AG08395 (cell line): ENCODE measurements at places on chromosomes 7 and 10.

- no peak for DNase-seq
Measured at GRCh38 chr10:12978891-12979290, 22.6 kb downstream of the CCDC3 start.

DNA sequence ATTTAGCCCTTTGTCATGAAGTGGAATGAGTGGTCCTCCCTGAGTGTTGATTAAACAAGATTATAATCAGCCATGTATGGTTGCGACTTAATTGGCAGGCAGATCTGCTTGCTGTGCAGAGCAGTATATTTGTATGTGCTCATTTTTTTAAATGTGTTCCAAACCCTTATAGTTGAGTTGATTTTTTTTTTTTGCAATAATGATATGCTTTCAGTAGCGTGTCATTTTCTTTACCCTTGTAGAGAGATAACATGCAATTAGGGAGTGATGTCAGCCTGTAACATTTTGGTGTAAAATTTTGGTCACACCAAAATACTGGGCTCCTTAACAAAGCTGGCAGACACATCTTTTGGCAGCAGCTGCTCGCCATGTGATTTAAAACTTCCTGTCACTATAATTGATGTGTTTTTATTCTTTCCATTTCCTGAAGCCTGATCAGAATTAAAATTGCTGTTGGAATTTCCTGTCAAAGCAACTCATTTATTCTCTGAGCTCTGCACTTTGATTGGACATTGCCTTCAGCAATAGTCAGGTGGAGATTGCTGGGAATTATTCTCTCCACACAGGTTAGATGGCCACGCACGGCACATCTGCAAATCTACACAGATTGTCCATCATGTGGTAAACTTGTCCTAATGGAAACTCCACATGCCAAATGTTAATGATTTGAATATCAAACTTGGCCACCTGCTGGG, 125.3 kb downstream of the DYNC1I1 start:
- DNase-seq: no peak

DNA sequence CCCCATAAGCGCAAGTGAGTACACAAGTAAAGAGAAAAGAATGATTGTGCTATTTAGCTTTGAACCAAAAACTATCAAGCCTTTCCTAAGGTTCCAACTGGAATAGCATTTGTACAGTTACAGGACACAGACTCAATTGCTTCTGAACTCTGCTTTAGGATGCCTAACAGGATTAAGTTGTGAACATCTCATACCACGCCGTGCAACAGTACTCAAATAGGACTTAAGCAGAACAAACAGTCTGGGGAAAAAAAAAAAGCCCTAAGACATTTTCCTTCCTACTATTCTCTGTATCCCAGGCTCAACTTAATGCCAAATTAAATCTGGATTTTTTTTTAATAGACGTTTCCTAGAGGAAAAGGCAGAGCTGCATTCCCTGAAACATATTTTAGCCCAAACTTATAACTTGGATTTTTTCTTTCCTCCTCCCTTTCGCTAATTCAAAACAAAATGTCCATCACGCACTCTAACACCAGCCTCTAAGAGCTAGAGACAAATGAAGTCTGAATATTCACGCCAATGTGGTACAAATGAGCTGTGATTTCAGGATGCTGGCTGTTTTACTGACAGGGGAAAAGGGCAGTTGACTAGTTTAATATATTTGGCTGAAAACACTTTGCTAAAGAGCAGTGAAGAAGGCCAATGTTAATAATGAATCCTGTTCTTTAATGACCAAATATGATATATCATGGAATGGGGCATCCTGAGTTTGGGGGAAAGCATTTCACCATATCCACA, 68.6 kb downstream of the CALD1 start:
- no peak for DNase-seq

- DNase-seq: no peak
Measured at GRCh38 chr7:47893721-47894365, 54.4 kb downstream of the PKD1L1 start.

GRCh38 chr7:21942955-21943354, 2.7 kb downstream of the CDCA7L start:
- DNase-seq: no peak

DNA sequence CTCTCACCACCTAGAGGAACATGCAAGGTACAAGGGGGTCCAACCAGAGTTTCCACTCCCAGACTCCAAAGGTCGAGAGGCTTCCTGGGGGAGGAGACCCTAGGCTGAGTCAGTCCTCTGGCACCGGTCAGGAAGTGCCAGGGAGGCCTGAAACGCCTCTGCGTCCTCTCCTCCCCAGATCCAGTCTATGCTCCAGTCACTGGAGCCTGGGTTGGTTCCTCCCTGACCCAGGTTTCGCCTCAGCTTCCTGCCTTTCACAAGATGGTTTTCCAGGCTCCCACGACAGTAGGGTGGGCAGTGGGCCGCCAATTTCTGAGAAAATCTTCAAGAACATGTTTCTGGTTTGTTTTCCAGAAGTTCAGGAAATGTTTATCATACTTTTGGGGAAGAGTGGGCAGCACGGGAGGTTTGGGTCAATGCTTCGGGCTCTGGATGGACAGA, 30.0 kb downstream of the DUSP5 start:
- no peak for DNase-seq

GRCh38 chr10:104664205-104664604, 23.1 kb downstream of the SORCS3 start:
- DNase-seq: no peak

DNA sequence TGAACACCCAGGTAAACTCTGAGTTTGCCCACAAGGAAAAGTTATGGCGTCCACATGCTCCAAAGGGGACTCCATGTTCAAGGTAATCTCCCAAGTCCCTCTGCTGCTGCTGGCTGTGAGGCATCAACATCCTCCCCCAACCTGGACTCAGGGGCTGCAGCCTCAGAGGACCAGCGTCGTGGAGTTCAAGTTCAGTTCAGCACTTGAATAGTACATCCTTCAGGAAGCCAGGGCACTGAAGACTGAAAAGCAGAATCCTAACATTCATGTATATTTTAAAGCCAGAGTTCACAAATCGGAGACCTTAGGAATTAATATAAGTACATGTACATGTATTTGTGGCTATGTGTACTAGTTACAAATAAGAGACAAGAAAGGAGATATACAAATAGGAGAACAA, 90.4 kb downstream of the PTPRE start:
- no peak for DNase-seq

GRCh38 chr10:13820119-13820963, 233.6 kb downstream of the PRPF18 start:
- no peak for DNase-seq

GRCh38 chr7:121099572-121099971, 111.1 kb downstream of the CPED1 start:
- DNase-seq: no peak

- peak; percentile 68 for DNase-seq
Measured at GRCh38 chr7:65448816-65449504, 75.3 kb downstream of the ZNF92 start.

DNA sequence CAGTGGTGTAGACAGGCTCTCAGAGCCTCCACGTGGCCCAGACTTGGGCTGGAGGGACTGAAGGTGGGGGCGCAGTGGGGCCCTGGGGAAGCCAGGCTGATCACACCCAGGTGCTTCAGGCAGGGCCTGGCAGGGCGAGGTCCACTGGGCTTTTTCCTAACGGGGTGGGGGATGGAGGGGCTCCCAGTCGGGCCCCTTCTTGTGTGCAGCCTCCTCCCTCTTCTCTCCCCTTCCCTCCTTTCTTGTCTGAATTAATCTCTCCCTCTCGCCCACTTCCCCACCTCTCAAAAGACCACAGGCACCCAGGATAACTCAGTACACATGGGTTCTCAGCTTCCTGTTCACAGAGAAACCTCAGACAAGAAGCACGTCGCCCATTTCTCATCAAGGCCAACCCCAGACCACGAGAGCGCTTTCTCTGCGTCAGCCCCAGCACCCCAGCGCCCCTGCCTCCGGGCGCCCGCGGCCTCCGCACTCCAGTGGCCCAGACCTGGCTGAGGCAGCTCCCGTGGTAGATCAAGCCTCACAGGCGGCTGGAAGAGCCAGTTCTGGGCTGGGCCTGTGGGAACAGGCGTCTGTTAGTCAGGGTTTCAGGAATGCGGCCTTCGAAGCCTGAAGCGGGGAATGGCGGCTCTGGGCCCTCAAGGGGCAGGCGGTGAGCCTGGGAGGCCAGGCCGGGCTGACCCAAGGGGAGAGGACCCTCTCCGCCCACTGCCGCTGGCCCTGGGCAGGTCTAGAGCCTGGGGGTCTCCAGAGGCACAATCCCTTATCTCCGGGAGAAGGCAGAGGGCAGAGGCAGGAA, 50.6 kb downstream of the PWWP2B start:
- DNase-seq: peak; percentile 74

GRCh38 chr10:74651565-74651964, 174.8 kb upstream of the KAT6B start:
- no peak for DNase-seq

- no peak for DNase-seq
Measured at GRCh38 chr10:63103971-63104409, 29.1 kb upstream of the NRBF2 start.

- DNase-seq: no peak
Measured at GRCh38 chr7:129750091-129750490, 138.6 kb downstream of the NRF1 start.

- DNase-seq: no peak
Measured at GRCh38 chr10:68125772-68126171, 16.5 kb downstream of the MYPN start.

- no peak for DNase-seq
Measured at GRCh38 chr10:88097092-88097516, 233.7 kb downstream of the PTEN start.

GRCh38 chr7:64869121-64869725, 33.9 kb upstream of the ZNF273 start:
- DNase-seq: no peak

DNA sequence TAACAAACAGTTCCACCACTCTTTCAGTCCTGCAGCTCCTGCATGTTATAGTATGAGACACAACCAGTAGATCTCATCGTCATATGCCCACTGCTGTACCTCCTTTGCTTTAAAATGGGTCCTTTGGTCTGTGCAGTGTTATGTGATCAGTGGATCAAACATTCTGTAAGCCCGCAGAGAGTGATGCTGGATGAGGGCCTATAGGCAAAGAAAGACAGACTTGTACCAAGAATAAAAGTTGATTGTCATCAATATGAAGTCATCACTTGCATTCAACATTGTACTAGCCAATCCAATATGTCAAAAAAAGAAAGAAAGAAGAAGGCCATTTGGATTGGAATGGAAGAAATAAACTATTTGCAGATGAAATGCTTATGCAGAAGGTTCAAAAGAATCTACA, 79.8 kb upstream of the PHYHIPL start:
- DNase-seq: no peak

- DNase-seq: no peak
Measured at GRCh38 chr7:44175730-44176129, 13.5 kb downstream of the GCK start.

GRCh38 chr10:78981257-78981969, 87.4 kb upstream of the ZMIZ1 start:
- no peak for DNase-seq

DNA sequence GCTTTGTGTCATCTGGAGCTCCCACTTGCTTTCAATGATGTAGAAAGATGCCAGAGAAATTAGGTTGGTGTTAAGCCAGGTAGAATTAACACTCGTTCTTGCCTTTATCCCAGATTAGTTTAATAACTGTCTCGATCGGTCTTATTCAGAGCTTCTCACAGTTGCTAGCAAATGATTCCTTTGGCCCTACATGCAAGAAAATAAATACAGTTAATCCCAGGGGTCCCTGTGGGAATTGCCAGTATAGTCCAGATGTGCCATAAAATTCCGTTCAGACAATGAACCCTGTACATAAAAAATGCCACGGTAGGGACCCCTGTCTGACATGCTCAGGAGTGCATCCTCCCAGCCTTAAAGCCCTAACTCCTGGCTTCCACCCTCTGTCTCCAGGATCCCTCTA, 207.5 kb downstream of the ARHGAP12 start:
- DNase-seq: no peak
